Activated effector memory CD4-positive, alpha-beta T cell treated with Interleukin-2 at 50 U/mL for 16 hours (primary cell): ENCODE measurements at places on chromosomes 1 and 21.

DNA sequence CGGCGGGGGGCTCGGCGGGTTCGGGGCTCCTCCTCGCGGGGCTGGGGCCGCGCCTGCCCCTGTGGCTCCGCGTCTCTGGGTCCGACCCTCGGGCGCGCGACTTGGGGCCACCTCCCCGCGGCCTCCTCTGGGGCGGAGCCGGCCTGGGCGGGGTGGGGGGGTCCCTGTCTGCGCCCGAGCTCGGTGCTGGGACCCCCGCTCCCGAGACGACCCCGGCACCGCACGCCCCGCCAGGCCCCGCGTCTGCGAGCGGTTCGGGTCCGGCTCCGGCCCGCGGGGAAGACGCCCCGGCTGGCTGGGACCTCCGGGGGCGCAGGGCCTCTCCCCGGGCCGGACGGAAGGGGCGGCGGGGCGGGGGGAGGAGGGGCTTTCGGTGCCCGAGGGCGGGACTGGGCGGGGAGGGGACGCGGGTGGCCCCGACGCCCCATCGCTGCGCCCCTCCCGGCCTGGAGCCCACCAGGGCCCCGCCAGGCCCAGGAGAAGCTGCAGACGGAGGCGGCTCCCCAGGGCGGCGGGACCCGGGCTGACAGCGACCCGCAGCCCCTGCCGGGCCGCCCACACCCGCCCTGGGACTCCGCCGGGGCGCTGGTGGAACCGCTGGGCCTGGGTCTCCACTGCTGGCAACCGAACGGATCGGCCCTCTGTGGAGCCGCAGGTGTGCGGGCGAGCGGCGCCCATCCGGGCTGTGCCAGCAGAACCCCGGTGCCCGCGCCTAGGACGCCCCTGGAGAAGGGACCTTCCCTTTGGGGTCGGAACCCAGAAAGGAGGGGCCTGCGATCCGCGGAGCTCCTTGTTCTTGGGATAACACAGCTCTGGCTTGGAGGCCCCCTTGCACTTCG, 610 bp downstream of the COL6A2 start:
- no peak for DNase-seq

DNA sequence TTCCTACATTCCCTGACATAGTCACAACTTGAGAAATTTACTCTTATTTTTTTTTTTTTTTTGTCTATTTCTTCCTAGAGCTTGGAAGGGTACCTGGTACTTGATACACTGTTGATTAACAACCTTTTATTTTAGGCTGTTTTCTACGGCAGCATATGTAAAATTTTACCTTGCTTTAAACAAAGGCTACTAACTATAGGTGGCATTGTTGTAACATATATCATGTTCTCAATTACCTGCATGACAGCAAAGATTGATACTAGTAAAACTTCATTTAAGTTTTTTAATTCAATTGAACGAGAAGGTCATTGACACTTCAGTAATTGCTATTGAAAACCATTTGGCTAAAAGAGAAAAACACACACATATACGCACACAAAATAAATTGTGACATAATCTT, 238.3 kb upstream of the ESRRG start:
- DNase-seq: no peak

GRCh38 chr1:86925742-86926141, 11.3 kb downstream of the HS2ST1 start:
- no peak for DNase-seq

DNA sequence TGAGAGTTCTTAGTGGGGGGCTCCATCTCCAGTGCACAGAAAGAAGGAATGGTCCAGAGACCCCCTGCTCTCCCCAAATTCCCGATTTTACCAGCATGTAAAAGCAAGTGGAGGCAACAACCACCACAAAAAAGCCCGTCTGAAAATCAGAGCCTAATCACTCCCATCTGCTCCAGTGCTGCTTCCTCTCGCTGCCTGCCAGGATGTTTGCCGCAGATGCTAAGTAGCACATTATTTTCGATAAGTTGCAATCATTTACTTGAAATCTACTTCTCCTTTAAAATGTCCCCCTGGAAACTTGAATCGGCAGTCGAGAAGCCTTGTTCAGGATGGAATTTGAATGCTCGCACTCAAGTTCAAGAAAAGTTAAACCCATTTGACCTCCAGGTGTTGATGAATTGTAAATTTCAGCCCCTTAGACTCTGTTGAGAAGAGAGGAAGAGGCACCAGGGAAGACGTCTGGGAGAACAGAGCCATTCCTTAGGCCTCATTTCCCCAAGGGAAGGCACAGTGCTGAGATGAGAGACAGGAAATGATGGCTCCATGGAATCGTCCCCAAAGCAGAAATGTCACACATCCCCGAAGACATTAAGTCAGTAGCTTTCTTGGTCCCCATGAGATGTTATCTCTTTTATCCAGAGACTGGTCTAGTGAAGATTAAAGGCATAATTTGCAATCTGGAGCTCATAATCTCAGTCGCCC, 221.3 kb downstream of the PBX1 start:
- no peak for DNase-seq

DNA sequence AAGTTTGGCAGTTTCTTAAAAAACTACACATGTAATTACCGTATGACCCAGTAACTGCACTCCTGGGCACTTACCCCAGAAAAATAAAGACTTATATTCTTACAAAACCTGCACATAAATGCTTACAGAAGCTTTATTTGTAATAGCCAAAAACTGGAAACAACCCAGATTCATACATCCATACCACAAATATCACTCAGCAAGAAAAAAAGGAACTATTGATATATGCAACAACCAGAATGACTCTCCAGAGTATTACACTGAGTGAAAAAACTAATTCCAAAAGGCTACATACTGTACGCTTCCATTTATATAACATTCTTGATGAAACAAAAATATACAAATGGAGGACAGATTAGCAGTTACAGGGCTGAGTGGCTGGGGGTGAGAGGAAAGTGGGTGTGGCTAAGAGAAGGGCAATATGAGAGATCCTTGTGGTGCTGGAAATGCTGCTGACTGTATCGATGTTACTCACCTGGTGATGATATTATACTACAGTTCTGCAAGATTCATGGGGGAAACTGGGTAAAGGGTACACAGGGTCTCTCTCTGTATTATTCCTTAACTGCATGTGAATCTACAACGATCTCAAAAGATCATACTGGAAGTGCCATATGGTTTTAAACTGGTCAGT, 96.0 kb upstream of the GNG4 start:
- DNase-seq: no peak

- DNase-seq: no peak
Measured at GRCh38 chr1:28456078-28456477, 49.8 kb upstream of the RCC1 start.

- DNase-seq: no peak
Measured at GRCh38 chr1:8560611-8561544, 243.0 kb downstream of the SLC45A1 start.

GRCh38 chr21:32412162-32413014, at the start of gene EVA1C:
Gene EVA1C (plus strand): TSS chr21:32412706. CDS start chr21:32412854, 148 bp downstream.
- peak; percentile 70 for DNase-seq

GRCh38 chr21:14826630-14827029, 238.2 kb downstream of the NRIP1 start:
- no peak for DNase-seq

DNA sequence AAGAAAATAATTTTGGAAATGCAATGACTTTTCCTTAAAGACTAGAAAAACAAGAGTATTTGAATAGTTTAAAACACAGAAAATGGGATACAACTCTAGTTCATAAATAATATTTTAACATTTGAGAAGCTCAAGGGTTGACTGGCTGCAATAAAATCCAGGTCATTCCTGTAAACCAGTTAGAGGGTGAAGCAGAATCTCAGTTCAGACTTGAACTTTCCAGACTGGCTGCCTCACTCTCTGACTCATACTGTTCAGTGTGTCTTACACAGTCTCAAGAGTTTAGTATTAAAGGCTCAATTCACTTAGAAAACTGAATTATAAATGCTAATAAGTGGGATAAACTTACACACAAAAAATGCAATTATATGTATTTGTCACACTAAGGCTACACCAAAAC, 89.9 kb downstream of the RAVER2 start:
- no peak for DNase-seq

DNA sequence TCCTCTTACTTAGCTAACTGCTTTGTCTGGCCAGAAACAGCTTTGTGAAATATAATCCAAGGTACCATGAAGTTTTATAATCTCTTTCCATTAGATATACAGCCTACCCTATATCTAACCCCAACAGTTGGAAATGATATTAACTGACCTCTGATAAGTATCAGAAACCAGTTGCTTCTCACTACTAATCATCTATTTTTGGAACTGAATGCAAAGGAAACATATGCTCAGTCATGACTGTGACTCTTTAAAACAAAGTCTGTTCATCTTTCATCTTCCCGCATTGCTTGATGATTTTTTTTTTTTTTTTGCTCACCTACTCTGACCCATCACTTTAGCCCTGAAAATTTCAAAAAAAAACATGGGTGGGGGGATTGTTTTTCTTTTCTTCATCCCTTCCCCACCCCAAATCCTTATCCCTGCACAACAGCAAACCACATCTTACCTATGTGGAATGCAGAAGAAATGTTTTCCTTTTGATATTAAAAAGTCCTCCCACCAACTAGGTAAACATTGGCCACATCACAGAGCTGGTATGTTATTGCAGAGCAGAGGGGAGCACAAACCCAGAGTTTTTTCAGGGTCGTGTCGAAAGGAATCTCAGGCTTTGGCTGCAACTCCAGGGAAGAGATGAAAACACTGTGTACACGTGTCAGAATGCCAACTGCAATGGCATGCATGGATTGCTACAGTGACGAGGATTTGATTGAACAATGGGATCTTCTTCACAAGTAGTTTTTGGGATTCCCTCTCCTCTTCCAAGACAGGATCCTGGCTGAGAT, 137.3 kb downstream of the SLC30A10 start:
- no peak for DNase-seq

DNA sequence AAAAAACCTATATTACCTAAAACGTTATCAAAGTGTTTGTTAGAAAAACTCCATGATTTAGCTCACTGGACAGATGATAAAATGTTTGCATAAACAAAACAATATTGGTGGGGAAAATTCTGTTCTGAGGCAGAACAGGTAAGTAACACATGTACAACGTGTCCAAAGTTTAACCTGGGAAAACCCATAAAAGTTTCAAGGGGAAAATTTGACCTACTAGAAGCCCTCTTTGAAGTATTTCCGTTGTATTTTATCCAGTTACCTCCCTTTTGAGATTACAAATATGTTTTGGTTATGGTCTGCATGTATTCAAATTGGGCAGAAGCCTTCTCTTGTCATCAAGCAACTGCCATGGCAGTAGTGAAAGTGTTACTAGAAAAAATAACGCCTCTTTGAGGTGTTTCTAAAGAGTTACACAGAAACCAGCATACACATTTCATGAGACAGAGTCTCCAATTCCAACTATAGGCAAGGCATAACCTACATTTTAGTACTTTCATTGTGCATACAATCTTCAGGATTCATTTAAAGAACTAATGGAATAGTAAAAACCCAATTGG, 58.0 kb upstream of the PDC start:
- no peak for DNase-seq

- DNase-seq: no peak
Measured at GRCh38 chr1:94017155-94017829, 103.7 kb downstream of the ABCA4 start.

DNA sequence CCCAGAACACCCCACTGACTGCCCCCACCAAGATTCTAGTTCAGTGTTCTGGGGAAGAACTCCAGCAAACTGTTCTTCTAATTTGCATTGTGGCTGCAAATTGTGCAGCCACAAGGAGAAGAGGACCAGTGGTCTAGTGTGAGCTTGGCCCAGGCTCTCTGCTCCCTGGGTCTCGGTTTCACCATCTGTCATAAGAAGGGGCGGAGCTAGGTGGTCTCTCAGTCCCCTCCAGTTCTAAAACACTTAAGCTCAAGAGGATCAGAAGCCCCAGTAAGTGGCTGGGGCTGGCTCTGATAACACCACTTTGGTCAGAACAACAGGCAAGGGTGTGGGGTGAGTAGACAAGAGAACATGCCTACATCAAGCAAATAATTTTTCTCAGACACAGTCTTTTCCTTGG, 99.9 kb downstream of the BEND5 start:
- no peak for DNase-seq

DNA sequence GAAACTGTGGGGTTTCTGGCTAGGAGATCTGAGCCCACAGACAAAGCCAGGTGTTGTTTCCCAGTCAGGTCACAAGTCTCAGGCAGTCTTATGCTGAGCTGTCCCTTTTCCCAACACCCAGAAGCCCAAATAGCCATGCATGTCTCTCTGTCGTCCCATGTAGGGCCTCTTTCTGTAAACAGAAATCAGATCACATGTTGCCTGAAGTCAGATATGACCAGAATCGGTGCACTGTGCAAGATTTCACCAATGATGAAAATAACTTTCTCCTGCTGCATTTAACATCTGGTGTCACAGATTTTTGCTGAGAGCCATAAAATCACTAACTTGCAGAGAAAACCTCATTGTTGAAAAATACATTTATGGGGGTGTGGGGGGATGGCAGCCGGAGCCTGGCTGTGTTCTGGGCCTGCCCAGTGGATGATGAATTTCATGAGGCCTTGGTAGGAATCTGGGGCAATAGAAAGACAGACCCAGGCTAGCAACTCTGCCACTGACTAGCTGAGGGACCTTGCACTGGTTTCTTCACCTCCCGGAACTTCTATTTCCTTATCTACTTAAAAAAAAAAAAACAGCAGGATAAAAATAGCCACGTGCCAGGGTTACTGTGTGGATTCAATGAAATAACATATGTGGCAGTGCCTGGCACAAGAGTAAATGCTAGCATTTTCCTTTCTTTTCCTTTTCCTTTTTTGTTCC, 158.8 kb upstream of the NFIA start:
- no peak for DNase-seq

GRCh38 chr1:246814890-246815289, 90.7 kb downstream of the SCCPDH start:
- no peak for DNase-seq

GRCh38 chr1:185759061-185759460, 24.9 kb downstream of the HMCN1 start:
- DNase-seq: no peak
